ENCODE measurements at places on chromosomes 1 and 21. TPM values are rescaled to one million over a fixed set of nuclear protein-coding genes. Genes with fewer than 3 reads are reported as not detected.

PLPP3 gene
- total RNA-seq: 30.6 TPM

ADAMTS4 gene
- 7.2 TPM for total RNA-seq

TNFRSF18 gene
- 0.92 TPM for total RNA-seq

USH2A gene
- total RNA-seq: 0.04 TPM

CFHR3 gene
- 0.52 TPM for total RNA-seq

KCND3 gene
- 0.61 TPM for total RNA-seq

OLFML3 gene
- total RNA-seq: 55.3 TPM

S100A7A gene
- total RNA-seq: not detected

SNAPIN gene
- total RNA-seq: 22.3 TPM

BCL2L15 gene
- total RNA-seq: 0.11 TPM

PLEKHN1 gene
- total RNA-seq: 1.5 TPM

IGFN1 gene
- total RNA-seq: not detected

RNU1-4 gene
- 1,303 TPM for total RNA-seq

KIAA1614 gene
- total RNA-seq: 3.1 TPM

SLC25A34 gene
- total RNA-seq: 0.50 TPM

CLEC20A gene
- total RNA-seq: not detected

ENAH gene
- total RNA-seq: 318 TPM

MYBPH gene
- not detected for total RNA-seq

OR2L13 gene
- not detected for total RNA-seq

PALMD gene
- total RNA-seq: not detected

PDZK1 gene
- not detected for total RNA-seq

DCST2 gene
- not detected for total RNA-seq

DMBX1 gene
- total RNA-seq: 0.30 TPM

SLAMF9 gene
- total RNA-seq: not detected

ARHGAP29 gene
- total RNA-seq: 2.9 TPM

SPRTN gene
- 15.1 TPM for total RNA-seq

LHX8 gene
- total RNA-seq: 1.5 TPM

SPRR1B gene
- total RNA-seq: not detected

PRKCZ gene
- 45.1 TPM for total RNA-seq

LINGO4 gene
- total RNA-seq: not detected

PTCH2 gene
- 1.2 TPM for total RNA-seq

AMY1C gene
- not detected for total RNA-seq

ALPL gene
- total RNA-seq: 175 TPM

CFAP126 gene
- not detected for total RNA-seq

CYP4Z1 gene
- not detected for total RNA-seq

EFNA3 gene
- total RNA-seq: 11.6 TPM

TRPM2 gene
- total RNA-seq: 0.28 TPM

C8B gene
- total RNA-seq: not detected

AIM2 gene
- 2.1 TPM for total RNA-seq

SIM2 gene
- 0.34 TPM for total RNA-seq

SLC6A9 gene
- 24.2 TPM for total RNA-seq

OR10J1 gene
- total RNA-seq: not detected
